ENCODE measurements at places on chromosomes 11 and 22. TPM values are rescaled to one million over a fixed set of nuclear protein-coding genes. Genes with fewer than 3 reads are reported as not detected.
A peak's percentile ranks its signal among the peaks of the same experiment; 100 is the strongest.

RAB36 gene
- 0.37 TPM for total RNA-seq

DNA sequence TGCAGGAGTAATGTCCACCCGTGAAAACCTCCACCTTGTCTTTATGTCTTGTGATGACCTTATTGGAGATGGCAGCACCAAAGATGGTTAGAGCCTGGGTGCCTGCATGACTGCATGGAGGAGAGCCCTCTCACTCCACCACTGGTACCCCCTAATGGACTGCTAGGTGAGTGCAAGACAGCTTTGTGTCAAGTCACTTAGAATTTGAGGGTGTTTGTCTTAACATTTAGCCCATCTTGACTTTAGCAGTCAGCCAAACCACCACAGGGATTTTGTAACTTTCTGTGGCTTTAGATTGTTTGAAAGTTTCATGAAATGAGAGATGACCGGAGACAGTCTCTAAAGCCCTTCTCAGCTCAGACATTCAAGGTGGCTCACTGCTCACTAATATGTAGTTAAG is 232.9 kb upstream of the NCAM1 start:
- DNase-seq = no peak

- DNase-seq = peak; percentile 64
Measured at GRCh38 chr11:118924591-118925585, 838 bp downstream of the BCL9L start.

- DNase-seq = peak; percentile 61
Measured at GRCh38 chr22:43346521-43346929, 3.4 kb upstream of the SCUBE1 start.

DNA sequence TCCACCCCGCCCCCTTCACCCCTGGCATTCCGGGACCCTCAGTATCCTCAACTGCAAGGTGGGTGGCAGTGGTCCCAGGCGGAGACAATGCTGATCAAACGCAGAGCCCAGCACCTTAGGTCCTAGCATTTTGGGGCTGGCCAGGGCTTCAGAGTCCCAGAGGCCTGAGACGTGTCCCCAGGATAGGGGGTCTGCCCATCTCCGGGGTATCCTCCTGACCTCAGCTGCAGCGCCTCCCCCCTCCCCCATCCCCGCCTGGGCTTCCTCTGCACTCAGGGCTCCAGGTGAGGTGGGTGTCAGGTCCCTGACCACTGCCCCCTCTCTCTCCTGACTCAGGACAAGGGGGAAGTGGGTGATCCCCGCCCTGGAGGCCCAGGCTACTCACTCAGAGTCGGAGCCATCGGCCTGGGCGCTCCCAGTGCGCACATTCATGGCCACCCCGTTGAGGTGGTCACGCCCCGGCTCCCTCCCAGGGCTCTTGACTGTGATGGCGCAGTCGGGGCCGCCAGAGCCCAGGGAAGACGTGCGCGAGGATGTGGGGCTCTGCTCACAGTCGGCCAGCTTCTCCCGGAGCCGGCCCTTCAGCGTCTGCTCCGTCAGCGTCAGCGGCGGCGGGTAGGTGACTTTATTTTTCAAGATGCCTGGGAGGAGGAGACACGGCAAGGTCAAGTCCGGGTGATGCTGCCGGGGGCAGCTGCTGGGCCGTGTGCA is 28.3 kb downstream of the TRMU start:
- DNase-seq = no peak

- DNase-seq = no peak
Measured at GRCh38 chr11:32302826-32303225, 132.5 kb downstream of the WT1 start.

DNA sequence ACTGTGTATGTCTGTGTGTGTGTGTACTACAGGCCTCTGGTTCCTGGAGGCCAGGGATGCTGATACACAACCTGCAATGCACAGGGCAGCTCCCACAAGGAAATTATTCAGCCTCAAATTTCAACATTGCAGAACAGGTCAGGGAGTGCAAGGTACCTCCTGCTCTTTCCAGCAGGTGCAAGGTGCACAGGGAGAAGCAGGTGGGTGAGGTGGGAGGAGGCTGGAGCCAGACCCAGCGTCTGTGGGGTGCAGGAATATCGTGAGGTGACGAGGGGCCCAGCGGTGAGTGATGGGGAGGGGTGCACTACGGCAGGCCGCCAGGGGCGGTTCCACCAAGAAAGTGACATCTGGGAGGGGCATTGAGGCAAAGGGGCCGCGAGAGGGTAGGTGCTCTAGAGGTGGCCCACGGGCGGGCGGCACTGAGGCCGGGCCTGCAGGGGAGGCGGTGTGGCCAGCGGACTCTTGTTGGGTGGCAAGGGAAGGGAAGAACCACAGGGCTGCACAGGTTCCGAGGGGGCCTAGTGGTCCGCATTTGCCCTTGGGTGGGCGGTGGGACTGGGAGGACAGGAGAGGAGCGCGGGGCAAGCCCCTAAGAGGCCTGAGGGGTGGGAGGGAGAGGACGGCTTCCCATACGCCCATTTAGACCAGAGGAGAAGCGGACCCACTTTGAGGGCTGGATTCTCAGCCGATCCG is 21.6 kb downstream of the DGCR6L start:
- no peak for DNase-seq

GRCh38 chr22:46084943-46085827 is 65.1 kb upstream of the PPARA start:
- DNase-seq = peak; percentile 69

GRCh38 chr11:34603129-34604001 is 17.5 kb upstream of the EHF start:
- peak; percentile 57 for DNase-seq

GRCh38 chr22:40014667-40015248 is 20.0 kb downstream of the FAM83F start:
- no peak for DNase-seq

- peak; percentile 62 for DNase-seq
Measured at GRCh38 chr22:42959576-42960509, 55.1 kb downstream of the PACSIN2 start.
